ENCODE measurements at places on chromosomes 4 and X.

- no peak for DNase-seq
Observed at GRCh38 chrX:107542500-107542899, 85.8 kb upstream of the PRPS1 start.

GRCh38 chr4:1864076-1865008, 6.9 kb upstream of the NSD2 start:
- no peak for DNase-seq

DNA sequence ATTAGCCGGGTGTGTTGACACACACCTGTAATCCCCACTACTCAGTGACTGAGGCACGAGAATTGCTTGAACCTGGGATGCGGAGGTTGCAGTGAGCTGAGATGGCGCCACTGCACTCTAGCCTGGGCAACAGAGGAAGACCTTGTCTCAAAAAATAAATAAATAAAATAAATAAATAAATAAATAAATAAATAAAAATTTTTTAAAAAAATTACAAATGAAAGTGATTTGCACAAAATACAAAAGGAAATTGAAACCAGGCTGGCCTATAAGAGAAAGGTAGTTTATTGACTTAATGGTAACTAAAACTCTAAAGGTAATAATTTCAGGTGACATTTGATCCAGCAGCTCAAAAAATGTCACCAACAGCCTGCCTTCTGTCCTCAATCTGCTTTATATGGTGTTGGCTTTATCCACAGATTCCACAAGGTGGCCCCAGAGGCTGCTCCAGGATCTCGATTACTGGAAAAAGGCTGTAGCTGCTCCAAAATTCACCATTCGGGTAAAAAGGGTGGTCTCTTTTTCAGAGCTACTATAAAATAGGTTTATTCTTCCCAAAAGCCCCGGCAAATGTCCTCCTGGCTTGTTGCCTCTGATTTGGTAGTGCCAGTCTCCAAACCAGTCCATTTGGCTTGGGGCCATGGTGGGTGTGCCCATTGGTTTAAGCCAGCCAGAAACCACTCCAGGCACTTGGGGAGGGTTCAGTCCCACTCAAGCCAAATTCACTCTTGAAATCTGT, 61.4 kb upstream of the TRIM2 start:
- peak; percentile 74 for DNase-seq

DNA sequence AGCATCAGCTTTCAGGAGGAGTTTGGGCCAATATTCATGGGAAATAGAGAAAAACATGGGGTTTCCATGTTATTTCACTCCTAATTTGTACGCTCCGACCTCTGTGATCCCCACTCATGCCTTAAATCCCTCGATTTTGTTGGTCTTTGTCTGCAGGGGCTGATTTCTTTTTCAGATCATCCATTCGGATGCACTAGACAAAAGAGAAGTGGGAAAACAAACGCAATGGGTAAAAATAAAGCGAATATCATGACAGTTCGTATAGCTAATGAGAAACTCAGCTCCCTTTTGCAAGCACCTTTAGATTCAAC, 139.1 kb upstream of the PLAC1 start:
- DNase-seq = no peak

DNA sequence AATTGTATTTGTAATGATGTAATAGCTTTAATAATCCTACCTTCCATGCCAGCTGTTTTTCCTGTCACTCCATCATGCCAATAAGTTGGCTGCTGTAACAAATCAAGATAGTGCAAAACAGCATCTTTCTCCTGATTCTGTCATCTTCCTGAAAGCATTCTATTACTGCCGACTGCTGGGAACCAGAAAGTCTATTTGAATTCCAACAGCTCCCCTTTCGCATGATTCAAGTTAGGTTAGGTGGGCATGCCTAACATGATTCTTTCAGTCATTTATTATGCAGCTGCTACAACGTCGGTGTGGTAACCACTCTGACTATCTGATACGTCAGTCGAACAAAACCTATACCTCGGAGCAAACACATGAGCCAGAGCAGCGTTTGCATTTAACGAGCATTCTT, 127.9 kb upstream of the DMD start:
- no peak for DNase-seq

DNA sequence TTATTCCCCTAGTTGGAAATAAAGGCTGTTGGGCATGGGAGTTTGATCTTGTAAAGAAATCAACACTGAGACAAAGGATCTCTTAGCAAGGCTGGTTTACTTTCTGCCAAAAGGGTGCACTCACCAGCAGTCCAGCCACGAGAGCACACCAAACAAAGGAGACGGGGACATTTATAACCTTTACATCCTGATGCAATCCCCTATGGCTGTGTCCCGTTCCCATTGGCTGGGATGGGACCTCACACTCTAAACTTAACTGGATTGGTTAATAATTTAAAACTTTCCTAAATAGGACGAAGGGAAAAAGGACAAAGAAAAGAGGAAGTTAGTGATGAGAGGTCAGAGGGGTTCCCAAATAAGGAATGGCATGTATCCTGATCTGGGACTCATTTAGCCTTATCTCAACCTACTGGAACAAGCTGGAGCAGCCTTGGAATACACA, 17.9 kb downstream of the METAP1 start:
- no peak for DNase-seq

GRCh38 chr4:26321373-26322221, 783 bp downstream of the RBPJ start:
- peak; percentile 33 for DNase-seq

DNA sequence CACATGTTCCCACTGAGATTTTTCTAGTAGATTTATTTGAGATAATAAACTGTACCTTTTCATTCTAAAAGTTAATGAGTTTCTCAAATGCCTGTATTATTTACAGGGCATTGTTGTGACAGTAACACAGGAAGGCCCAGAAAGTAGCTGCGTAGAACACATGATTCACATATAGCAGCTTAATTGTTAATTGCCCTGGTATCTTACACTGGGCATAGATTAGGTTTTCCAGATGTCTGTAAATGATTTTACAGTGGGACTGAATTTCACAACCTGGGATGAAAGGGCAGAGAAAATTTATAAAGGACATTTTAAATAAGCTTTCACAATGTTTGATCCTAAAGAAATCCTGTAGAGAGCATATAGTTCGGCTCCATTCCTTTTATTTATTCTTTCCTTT, 27.6 kb downstream of the UGT8 start:
- DNase-seq = no peak

- DNase-seq = no peak
Observed at GRCh38 chrX:150625875-150626274, 57.5 kb downstream of the MTM1 start.

GRCh38 chr4:151284534-151285245, 7.7 kb downstream of the PRSS48 start:
- no peak for DNase-seq

DNA sequence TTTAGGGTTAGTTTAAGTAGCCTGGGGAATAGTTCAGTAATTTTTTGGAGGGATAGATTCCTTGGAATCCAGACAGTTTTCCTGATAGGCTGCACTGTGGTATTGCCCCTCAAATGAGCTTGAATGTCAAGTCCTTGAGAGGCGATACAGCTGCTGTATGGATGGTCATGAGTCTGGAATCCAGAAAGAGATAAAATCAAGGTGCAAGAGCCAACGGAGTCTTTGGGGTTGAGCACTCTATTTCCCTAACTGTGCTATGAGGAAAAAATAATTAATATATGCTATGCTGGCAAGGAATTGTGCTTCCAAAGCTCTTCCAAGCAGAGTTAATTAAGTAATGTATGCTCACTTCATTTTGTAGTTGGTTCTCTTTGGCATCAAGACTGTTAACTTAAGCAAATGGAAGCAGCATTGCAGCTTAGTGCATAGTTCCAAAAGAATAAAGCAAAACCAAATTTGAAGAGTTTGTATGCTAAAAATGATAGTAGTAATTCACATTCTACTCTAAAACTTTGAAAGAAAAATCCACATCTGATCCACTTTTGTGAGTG, 48.8 kb downstream of the LIMCH1 start:
- no peak for DNase-seq

- no peak for DNase-seq
Observed at GRCh38 chr4:76090241-76090691, 15.8 kb downstream of the ART3 start.

GRCh38 chr4:169062897-169063244, 52.8 kb upstream of the CBR4 start:
- no peak for DNase-seq

GRCh38 chrX:111270339-111270738, at the start of gene CAPN6:
CAPN6 (minus strand) TSS chrX:111270483; CDS start chrX:111263936, 6,547 bp downstream.
- no peak for DNase-seq

DNA sequence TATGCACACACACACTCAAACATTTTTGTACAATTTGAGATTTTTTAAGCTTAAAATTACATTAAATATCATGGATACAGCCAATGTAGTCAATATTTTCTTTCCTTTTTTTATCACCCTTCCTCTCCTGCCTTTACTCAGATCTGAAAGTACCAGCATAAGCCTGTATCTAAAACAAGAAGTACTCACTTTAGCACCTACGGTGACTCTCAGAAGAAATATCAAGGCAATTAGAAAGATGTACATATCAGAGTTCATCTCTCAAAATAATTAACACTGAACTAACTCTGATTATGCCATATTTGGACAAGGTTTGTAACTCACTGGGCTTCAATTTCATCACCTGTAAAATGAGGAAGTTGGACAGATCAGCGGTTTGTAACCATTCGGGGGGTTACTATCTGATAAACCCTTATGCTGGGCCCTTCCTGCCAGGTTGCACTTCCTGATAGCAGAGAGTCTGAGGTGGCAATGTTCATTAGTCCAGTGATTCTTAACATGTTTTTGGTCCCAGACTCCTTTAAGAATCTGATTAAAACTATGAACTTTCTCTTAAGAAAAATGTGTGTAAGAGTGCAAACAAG, 5.7 kb upstream of the GPR174 start:
- no peak for DNase-seq

DNA sequence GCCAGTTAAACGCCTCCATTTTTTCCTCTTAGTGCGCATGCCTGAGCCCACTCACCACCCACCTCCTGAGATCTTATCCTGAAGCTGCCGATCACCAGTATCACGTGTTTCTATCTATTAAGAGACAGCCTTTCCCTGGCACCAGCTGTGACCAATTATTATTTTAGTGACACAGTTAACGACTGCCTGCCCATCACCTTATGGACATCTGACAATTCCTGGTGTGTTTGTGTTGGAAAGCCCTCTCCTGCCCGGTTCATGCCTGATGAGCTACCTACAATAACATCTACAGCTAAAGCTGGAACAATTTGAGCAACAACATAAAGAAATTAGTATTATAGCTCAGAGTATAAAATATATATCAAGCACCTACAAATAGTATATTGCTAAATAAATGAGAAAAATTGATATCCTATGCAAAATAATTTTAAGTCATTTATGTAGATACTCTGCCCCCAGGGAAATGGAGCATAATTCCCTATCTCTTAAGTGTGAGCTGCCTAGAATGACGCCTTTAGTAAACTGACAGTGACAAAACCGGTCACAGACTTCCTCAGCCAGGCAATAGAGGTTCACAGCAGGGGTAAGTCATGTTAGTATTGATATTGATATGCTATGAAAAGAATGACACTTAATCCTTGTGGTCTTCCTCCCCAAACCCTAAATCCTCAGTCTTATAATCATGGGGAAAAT, 862.2 kb downstream of the TRAM1L1 start:
- DNase-seq = no peak

DNA sequence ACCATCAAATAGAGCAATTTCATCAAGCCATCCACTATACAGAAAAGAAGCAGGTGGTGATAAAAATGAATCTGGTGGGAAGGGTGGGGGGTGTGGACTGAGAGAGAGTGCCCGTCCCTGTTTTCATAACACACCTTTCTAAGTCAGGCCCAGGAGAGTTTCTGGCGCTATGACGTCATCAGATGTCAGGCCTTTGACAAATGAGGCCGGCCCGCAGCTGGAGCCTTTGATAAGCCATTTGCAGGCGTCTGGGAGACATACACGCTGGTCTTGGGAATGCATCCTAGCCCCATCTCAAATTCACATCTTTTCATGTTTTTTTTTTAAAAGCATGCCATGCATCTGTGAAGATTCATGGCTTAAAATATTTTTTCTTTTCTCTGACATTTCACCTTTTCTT, 404.5 kb downstream of the BCOR start:
- no peak for DNase-seq
